ENCODE measurements at places on chromosomes 16 and 17.

- DNase-seq, result peak; percentile 91
Observed at GRCh38 chr17:73465130-73465952, 153.5 kb upstream of the CDC42EP4 start.

- no peak for DNase-seq
Observed at GRCh38 chr17:61393550-61393903, 6.1 kb upstream of the TBX2 start.

DNA sequence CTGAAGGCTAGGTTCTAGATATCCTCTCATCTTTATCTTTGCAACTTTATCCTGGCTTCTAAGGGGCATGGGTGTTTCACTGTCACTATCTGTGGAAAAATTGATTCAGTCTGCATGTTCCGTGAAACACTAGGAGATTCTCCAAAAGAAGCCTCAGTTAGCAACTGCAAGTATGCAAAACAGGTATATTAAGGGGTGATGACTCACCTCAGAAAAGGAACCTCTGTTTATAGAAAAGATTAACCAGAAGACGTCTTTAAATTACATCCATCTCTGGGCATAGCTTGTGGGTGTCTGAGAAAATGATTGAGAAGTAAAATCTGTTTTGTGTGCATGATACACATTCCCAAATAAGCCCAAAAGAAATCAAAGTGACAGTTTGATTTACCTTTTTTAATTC is 353.8 kb upstream of the HSBP1 start:
- DNase-seq, result no peak

GRCh38 chr16:88939245-88939971 is 37.6 kb downstream of the CBFA2T3 start:
- no peak for DNase-seq

- no peak for DNase-seq
Observed at GRCh38 chr17:9011001-9011400, 10.3 kb upstream of the NTN1 start.

DNA sequence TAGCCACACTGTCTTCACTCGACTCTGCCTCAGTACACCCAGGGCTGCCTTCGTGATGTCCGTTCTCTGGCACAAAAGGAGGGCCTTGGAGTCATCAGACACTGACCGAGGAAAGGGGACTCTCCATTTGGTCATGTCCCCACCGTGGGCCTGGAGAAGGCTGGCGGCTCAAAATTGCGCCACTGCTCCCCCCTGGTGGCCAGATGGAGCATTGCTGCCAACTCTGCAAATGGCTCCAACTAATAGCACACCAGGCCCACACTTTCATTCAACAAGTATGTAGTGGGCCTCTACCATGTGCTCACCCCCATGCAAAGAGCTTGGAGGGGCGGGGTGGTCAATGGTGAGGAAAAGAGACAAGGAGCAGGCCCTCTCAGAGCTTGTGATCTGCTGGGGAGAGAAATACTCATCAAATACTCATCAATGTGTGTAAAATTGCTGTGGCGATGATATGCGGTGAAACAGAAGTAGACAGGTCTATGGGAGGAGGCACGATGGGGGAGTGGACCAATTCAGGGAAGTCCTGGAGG is 5.2 kb upstream of the GRIN2C start:
- DNase-seq, result peak; percentile 36

DNA sequence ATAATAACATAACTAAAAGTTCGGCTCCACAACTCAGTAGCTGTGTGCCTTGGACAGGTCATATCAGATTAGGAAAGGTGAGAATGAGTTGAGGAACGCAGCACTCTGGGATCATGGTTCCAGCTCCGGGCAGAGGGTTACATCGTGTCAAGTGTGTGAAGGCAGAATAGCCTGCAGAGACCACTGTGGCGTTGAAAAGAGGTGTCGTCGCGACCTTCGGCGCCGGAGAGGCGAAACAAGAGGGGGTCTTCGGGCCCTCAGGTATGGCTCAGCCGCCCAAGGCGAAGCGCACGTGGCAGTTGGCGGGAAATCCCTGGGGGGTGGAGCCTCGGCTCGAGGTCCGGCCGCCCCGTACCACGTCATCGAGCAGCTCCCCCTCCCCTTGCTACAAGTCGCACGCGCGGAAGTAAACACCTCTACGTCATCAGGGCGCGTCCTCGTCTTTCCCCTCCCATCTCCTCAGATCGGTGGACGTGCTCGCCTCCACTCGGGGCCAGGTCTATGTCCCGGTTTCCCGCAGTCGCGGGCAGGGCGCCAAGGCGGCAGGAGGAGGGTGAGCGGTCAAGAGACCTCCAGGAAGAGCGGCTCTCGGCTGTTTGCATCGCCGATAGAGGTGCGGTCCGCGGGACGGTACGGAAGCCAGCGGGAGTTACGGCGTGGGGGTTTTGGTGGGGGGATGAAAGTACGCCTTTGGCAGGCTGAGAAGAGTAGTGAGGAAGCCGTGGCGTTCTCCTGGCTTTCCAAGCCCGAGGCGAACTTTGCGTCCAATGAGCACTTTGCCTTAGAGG is at the start of gene DHX40:
DHX40 (plus strand) TSS at position 440 of the 788 bp plus-strand sequence; CDS start at position 502, 62 bp downstream.
- peak; percentile 82 for DNase-seq

DNA sequence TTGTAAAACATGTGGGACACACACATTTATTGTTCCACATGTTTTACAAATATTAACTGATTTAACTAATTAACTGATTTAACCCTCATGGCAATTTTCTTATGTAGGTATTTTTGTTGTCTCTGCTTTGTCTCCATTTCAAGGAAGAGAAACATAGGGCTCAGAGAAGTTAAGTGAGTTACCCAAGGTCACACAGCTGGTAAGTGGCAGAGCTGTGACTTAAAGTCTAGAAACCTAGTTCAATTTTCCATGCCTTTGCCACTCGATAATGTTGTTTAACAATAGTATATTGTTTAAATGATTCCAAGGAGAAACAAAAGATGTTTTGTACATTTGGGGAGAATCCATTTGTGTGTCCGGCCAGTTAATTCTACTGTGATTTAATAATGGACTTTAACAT is 284.1 kb upstream of the CDH5 start:
- DNase-seq, result no peak

GRCh38 chr17:42200706-42201457 is 6.6 kb upstream of the GHDC start:
- no peak for DNase-seq

DNA sequence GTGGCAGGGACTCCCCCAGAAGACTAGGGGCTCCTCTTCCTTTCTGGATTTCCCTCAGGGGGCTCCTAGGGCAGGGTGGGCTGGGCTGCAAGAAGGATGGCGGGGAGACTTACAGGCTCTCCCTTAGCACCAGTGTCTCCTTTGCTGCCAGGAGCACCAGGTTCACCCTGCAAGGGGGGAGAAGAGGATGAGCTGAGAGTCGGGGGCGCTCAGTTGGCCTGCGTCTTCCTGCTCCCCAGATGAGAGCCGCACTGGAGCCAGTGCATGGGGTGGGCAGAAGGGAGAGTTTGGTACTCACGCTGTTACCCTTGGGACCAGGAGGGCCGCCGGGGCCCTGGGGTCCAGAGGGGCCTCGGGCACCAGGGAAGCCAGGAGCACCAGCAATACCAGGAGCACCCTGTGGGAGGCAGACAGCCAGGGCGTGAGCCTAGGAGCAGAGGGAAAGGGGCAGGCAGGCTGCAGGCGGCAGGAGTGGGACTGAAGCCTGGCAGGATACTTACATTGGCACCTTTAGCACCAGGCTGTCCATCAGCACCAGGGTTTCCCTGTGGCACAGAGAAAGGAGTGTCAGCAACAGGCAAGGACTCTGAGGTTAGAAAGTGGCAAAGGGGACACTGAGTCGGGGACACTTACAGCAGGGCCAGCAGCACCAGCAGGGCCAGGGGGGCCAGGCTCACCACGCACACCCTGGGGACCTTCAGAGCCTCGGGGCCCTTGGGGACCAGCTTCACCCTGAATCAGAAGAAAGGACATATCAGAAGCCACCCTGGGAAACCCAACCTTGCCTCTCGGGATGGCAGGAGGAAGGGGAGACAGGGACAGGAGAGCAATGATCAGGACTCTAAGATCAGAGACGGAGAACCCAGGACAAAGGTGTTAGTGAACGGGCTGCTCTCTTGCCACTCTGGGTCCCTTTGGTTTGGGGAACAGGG is 6.2 kb downstream of the COL1A1 start:
- no peak for DNase-seq
